ENCODE measurements at places on chromosomes 13 and 19.

DNA sequence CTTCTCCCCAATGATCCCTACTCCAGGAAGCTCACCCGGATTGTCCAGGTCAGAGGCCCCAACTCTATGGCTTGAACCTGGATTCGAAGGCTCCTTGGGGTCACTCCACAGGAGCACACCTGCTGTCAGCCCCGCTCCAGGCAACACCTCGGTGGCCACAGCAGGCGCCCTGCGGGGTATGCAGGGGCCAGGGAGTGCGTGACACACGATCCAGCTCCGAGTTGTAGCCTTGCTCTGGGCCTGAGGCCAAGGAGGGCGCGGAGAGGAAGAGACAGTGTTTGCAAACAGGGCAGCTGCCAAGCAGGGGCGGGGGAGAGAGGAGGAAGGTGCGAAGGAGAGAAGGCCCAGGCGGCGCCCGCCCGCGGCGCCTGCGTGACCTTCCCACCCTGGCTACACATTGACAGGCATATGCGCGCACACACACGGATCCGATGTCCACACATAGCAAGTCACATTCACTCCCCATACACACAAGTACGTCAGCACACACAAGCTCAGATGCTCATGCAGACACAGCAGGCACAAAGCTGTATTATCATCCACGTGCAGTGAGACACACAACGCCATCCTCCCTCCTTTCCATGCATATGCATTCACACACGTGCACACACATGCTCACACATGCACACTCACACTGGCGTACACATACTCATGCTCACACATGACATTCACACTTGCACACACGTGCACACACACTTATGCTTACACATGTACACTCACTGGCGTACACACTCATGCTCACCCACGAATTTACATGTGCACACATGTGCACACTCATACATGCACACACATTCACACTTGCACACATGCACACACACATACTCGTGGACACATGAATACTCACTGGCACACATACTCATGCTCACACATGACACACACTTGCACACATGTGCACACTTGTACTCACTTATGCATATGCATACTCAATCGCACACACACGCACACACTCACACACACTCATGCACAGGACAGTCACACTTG, 10.4 kb downstream of the SBK2 start:
- peak; percentile 67 for DNase-seq

- DNase-seq, result no peak
Observed at GRCh38 chr13:24748061-24748400, 15.9 kb upstream of the RNF17 start.

DNA sequence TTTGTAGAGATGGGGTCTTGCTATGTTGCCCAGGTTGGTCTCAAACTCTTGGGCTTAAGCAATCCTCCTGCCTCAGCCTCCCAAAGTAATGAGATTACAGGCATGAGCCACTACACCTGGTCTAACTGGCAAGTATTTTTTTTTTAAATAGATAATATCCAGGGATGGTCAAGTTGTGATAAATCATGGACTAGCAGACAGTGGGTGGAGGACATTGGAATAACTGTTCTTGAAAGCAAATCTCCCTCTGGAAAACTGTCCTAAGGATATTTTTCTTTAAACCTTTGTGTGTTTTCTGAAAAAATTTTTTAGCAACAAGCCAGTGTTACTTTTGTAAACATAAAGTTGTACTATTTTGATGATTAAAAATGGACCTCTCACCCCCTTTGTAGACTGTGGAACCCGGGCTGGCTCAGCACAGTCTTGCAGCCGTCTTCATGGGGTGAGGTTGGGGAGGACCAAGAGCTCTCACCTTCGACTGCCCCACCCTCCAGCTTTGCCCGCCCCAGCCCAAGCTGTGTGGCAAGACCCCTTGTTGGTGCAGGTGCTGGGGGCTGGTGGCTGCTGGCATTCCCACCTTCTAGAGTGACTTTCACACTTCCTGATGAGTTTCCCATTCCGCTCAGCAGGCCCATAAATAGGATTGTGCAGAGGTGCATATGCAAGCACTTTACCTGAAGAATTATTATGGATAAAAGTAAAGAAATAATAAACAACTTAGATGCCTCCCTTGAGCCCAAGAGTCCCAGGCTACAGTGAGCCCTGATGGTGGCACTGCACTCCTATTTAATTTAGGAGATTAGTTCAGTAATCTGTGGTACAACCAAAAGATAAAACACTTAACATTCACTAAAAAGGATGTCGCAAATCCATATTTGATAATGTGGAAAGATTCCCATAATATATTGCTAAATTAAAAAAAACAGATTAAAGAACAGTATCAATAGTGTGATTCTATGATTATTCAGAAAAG, 107.3 kb downstream of the GADD45B start:
- no peak for DNase-seq

DNA sequence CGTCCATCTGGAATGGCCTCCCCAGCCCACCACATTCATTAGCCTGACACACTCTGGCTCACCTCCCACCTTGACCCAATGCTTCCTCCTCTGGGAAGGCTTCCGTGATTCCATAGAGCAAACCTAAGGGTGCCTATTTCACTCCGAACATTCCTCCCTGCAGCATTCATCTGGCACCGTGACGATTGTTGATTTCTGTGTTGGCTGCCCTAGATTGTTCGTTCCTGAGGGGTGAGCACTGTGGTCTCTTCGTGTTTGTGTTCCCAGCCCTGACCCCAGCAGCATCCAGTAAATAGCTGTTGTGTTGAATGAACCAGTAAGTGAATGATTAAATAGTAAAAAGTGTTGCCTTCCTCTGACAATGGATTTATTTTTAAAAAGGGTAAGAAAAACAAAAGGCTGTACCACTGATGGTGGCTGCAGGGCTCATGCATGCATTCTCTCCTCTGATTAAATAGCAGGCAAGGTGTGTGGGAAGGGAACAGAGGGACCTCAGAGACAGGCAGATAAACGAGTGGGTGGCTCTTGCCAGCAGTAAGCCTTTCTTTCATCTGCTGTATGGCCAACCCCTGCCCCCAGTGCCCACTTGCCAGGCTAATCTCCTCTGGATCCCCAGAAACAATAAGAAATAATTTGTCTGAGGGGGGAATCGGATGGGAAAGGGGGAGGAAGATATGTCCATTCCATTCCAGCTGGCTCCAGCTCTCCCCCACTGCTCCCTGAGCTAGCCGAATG, 48.4 kb upstream of the CACNA1A start:
- no peak for DNase-seq

DNA sequence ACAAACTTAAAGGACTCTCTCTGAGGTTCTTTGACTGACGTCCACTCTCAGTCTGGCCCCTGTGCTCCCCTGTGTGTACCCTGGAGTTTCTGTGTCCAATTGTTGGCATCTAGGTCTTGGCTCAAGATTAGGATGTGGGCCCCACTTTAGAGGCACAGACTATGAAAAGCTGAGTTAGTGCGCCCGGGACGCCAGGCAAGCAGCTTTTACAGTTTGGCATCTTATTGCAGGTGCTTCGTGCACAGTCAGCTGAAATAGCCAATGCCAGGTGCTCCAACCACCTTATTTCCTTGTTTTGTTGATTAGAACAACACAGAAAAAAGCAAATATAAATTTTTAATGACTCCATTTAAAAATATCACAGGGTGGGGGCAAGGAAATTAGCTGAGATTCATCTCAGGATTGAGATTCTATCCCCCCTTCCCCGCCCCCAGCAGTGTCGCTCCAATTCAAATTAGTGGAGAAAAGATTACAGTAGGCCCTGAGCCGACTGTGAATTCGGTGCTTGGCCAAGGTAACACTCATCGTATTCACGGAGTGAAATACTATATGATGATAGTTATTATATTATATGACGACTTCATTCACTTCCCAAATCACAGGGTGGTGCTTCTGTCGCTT, 4.3 kb downstream of the SOX1 start:
- DNase-seq, result no peak

DNA sequence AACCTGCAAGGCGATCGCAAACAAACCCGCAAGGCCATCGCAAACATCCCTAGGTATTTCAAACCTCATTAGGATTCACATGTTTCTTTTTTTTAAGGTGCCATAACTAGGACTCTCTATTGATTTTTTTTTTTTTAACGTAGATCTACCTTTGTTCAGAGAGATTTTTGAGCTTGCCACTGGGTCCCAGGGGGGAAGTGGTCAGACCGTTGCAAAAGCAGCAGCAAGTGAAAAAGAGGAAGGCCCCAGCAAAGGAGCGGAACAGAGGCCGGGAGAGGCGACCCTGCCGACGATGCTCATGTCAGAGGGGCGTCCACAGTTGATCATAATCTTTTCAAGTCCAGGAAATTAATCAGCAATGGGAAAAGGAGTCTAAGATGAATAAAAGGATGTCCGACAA, 32.7 kb upstream of the FLT1 start:
- peak; percentile 75 for DNase-seq

- no peak for DNase-seq
Observed at GRCh38 chr19:17266589-17266974, 661 bp upstream of the BABAM1 start.

- no peak for DNase-seq
Observed at GRCh38 chr13:113838711-113839201, 25.1 kb downstream of the GAS6 start.

DNA sequence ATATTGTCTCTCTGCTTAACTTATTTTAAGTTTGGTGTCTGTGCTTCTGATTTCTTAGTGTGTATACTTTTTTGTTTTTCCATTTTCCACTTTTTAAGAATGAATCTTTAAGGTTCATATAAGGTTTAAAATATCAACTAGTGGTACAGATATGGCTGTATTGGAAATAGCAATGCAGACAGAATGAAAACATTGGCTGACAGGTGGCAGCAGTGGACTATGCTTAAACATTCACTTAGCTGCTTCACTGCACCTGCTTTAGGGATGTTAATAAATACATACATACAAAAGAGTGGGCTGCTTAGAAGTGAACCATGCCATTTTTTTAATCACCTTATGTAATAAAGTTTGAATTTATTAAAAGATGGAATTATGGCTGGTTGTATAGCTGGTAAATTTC, 27.3 kb downstream of the TM9SF2 start:
- peak; percentile 27 for DNase-seq

DNA sequence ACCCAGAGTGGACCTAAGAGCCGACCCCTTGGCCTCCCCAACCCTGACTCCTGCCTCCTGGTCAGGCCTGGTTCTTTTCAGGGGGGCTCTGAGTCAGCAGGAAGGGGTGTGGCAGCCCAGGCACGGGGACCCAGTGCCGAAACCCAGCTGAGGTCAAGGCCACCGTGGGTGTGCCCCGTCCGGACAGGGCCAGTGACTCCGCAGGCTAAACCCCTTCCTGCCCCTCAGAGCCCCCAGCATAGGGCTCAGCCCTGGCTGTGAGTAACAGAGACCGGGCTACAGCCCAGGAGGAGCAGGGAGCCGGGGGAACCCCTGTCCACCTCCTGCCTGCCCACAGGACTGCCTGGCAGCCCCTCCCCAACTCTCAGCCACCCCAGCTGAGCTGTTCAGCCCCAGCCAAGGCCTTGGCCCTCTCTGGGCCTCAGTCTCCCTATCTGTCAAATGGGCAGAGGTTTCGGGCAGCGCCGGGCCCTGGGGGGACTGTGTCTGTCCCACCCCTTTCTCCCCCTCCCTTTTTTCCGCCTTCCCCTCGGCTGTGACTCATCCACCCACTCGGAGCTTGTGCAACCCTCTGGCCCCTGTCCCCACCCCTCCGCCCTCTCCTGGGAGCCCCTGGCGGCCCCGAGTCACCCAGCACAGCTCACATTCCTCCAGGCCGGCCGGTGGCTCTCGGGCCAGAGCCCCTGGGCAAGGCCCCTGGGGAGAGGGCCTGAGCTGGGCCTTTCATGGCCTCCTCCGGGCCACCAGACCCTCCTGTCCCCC, 8.6 kb downstream of the ZBTB7A start:
- DNase-seq, result no peak

DNA sequence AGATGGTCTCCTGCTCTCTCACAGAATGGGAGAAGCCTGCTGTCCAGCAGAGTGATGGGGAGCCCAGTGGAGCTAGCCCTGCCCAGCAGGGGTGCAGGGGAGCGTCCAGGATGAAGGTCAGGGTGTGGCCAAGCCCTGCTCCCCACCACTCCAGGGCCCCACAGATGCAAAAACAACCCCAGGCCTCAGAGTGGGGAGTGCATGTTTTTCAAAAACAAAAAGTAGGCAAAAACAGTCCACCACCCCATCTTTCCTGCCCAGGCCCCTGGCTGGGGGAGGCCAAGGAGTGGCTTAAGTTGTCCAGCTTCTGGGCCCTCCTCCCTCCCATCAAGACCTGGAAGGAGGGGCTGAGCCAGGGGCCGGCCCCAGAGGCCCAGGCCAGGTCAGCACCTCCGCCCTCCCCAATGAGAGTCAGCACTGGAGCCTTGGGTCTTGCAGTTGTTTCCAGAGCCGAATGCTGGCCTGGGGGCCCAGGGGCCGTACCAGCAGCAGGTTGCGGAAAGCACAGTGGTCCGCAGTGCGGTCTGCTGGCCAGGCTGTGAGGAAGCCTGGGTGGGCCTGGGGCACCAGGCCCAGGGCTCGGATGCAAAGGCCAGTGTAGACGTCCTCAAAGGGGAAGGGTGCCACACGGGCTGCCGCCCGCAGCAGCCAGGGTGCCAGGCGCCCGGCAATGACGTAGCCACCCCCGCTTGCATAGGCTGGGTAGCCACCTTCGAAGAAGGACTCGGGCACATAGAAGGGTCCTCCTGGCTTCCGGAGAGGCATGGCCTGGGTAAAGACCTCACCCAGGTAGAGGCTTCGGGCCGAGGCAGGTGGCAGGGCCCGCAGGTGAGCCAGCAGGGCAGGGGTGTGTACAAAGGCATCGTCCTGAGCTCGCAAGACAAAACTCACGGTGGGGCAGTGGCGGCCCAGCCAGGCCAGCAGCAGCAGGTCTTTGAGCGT, 1.7 kb downstream of the B3GNT8 start:
- no peak for DNase-seq

- no peak for DNase-seq
Observed at GRCh38 chr19:45794627-45795026, 2.0 kb upstream of the DMWD start.

DNA sequence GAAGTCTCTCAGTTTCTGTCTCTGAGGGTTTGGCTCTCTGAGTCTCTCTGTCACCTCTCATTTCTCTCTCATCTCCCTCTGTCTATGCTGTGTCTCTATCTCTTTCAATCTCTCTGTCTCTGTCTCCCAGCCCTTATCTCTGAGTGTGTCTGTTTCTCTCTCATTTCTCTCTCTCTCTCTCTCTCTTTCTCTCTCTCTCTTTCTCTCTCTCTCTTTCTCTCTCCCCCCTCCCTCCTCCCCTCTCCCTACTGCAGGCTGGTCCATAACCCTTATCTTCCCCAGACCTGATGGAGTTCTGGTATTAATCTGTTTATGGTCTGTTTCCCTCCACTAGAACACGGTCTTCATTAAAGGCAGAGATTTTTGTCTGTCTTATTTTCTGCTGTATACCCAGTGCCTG, 1.3 kb upstream of the PVR start:
- DNase-seq, result no peak

DNA sequence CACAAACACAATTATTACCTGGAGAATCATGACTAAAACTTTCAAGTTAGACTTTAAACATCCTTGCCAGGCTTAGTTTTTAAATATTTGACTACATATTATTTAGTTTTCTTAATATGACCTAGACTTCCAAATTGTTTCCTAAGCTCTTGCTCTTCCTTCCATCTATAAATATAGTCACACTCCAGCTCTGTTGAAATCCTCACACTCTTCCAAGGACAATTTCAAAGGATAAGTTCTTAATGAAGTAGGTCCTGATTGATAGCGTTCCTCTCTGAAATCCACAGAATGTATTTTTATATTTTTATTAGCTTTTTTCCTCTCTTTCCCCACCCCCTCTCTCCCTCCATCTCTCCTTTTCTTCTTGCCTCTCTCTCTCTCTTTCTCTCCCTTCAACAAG, 1074.1 kb upstream of the PCDH20 start:
- DNase-seq, result no peak

All from KBM-7 (cell line).